Stimulated activated CD8-positive, alpha-beta memory T cell treated with anti-CD3 and anti-CD28 coated beads, Interleukin-15, amount 100 ng/mL, for 1 hour (primary cell): ENCODE measurements at places on chromosomes 11 and 22.

- DNase-seq: no peak
Measured at GRCh38 chr11:85772695-85773094, 38.2 kb downstream of the SYTL2 start.

DNA sequence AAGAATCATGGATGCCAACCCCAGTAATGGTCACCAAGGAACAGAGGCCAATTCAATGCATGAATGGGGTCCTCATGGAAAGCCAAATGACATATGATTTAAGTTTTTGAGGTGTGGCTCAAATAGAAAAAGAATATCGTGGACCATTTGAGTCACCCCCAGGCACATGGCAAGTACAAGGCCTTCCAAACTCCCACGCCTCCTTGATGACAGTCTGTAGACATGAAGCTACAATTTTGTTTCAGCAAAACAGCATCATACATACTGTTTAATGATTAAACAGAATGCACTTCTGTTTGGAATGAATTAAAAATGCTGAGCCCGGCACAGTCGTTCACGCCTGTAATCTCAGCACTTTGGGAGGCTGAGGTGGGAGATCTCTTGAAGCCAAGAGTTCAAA, 7.4 kb downstream of the FADD start:
- DNase-seq: no peak

- no peak for DNase-seq
Measured at GRCh38 chr11:36356201-36356600, 60.1 kb downstream of the PRR5L start.

GRCh38 chr11:114880442-114880841, 202.1 kb downstream of the NXPE2 start:
- DNase-seq: no peak

DNA sequence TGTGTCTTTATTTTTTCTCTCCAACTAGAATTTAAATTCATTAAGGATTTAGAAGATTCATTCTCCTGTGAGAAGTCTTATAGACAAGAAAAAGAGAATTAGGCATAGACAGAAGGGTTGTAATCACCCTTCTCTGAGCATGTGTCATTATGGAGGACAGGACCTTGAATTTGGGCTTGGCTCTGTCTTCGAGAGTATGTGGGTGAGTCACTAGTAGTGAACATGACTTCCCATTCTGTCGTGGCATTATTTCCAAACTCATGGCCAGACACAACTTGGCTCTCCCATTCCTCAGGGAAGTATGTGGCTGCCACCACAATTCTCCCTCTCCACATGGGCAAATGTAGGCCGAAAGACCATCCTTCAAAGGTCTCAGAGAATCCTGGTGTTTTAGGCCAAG, 14.3 kb upstream of the ANKK1 start:
- no peak for DNase-seq

- DNase-seq: no peak
Measured at GRCh38 chr11:71548716-71549151, 514 bp downstream of the KRTAP5-9 start.

DNA sequence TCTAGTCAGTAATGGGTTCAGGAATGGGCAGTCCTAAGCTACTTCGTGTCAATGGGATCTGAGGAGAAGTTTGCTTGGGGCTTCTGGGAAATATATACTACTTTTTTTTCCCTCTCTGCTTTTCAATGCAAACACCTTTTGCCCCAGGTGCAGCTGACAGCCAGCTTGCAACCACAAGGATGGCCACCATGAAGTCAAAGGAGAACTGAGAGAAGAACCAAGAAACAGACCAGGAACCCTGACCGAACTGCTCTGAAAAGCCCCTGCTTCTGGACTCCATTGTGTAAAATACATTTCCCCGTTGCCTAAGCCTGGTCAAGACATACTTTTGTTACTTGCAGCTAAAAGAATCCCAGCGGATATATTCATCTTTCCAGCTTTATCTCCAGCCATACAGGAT, 20.1 kb upstream of the CD44 start:
- DNase-seq: no peak
